ENCODE measurements at places on chromosomes 16 and 17.

GRCh38 chr16:46889245-46889941, 5.2 kb downstream of the GPT2 start:
- no peak for DNase-seq

- DNase-seq = no peak
Observed at GRCh38 chr16:65249768-65250167, 127.9 kb upstream of the CDH11 start.

GRCh38 chr17:48624544-48625494, 1.3 kb downstream of the HOXB9 start:
- no peak for DNase-seq

DNA sequence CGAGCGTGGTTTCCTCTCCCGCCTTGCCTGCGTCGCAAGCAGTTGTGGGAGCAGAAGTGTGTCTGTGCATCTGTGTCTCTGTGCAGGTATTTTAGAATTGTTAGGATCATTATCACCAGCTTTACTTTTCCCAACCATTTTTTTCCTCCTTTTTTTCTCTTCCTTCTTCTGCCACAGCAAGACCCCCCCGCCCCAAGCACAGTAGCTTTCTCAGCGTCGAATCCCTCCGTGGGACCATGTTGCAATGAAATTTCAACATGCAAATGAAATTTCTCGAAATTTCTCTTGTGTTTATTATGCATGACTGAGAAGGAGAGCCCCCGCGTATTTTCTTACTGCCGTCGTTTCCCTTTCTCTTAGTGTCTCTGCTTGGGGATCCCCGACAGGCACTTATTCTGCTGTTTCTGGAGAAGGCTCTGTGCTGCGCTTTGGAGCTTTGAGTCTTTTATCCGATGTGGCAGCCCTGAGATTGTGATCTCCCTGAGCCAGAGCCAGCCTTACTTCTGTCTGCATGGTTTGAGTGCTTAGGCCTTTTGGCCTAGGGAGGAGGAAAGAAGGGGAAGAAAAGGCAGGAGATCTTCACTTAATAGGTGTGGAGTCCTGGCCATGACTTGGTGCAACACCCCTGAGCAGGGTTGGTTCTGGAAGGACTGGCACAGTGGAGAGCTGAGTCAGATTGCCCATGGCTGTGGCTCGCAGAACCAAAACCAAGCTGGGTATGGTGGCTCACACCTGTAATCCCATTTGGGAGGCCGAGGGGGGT, 5.0 kb downstream of the ARMC7 start:
- DNase-seq = no peak

GRCh38 chr17:12756786-12757185, 32.5 kb upstream of the ARHGAP44 start:
- no peak for DNase-seq

- no peak for DNase-seq
Observed at GRCh38 chr17:79619196-79619595, 8.3 kb upstream of the RBFOX3 start.

- no peak for DNase-seq
Observed at GRCh38 chr16:50204453-50205108, 51.5 kb downstream of the TENT4B start.

DNA sequence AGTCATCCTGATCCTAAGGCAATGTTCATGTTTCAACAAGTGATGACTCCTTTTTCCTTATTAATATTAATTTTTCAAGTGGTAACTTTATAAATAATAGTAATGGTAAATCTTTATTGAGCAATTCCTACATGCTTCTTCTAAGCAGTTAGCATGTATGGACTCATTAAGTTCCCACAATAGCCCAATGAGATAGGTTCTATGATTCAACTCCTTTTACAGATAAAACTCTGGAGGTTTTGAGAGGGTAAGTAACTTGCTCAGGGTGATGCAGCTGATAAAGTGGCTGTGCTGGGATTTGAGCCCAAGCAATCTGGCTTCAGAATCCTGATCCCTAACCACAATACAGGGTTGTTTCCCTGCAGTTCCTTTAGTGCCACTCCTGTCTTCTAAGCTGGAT, 25.3 kb downstream of the SLC47A1 start:
- no peak for DNase-seq

DNA sequence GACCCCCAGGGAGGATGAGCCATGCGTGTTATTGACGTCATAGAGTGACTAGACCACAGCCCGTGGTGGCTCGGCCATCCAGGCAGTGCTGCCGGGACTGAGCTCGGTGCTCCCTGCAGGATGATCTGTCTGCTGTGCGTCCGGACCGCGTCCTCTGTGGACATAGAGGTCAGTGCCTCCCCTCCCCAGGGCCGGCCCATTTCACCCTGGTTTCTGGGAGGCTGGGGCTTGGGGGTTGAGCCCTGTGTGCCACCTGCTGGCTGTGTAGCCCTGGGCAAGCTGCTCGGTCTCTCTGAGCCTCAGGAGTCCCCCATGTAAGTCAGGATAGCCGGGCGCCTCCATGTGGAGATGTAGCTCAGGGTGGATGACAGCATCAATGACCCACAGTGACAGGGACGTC, 8.3 kb downstream of the TSC2 start:
- no peak for DNase-seq

- no peak for DNase-seq
Observed at GRCh38 chr16:74522160-74522559, 84.8 kb downstream of the GLG1 start.

GRCh38 chr16:3735541-3735940, 18.2 kb upstream of the TRAP1 start:
- DNase-seq = no peak

GRCh38 chr17:55366020-55366481, 55.6 kb downstream of the MMD start:
- no peak for DNase-seq

DNA sequence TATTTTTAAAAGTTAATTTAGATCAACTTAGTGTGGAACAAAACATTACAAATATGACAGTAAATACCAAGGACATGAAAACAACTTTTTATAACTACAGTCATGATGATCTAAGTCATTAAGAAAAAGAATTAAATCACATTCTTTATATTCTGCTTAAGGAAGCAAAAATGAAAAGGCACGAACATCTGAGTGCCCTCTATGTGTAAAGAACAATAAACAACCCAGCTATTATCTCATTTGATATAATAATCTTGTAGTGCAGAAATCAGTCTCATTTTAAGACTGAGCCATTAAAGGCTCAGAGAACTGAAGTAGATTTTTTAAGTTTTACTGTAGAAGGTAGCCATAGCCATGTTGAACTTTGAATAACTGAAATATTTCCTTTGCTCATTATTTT, 13.4 kb downstream of the MYO1D start:
- DNase-seq = no peak

Measured in stimulated activated CD4-positive, alpha-beta T cell treated with anti-CD3 and anti-CD28 coated beads, Interleukin-1b, Interleukin-23, amount 100 ng/mL, for 1 hour (primary cell).